ENCODE measurements at places on chromosomes 16 and 17.

- DNase-seq: no peak
Observed at GRCh38 chr17:65583921-65584603, 22.6 kb upstream of the AXIN2 start.

DNA sequence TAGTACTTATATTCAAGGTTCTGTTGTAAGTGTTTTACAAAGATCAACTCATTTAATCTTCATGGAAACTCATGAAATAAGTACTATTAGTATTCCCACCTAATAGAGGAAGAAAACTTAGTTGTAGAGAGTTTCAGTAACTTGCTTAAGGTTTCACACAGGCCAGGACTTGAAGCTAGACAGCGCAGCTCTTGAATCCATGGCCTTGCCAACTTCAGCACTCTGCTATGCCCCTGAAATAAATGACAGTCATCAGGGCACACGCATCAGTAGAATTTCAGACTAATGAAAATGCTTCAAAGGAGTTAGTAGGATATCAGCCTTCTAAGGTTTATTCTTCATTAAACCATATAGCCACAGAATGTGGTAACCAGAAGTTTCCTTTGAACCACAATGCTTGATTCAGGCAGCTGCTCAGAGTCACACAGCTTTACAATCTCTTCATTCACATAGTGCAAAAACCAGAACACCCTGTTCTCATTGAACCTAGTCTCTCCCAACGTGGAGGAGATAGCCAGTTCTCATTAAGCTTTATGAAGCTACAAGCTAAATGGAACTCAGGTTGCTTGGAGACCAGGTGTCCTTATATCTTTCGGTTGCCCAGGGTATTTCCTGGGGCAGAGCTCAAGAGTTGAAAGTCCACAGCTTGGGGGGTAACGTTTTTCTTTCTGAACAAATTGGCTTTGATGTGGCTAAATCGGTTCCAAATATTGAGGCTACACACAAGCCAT, 39.7 kb downstream of the KCNJ2 start:
- DNase-seq: no peak

DNA sequence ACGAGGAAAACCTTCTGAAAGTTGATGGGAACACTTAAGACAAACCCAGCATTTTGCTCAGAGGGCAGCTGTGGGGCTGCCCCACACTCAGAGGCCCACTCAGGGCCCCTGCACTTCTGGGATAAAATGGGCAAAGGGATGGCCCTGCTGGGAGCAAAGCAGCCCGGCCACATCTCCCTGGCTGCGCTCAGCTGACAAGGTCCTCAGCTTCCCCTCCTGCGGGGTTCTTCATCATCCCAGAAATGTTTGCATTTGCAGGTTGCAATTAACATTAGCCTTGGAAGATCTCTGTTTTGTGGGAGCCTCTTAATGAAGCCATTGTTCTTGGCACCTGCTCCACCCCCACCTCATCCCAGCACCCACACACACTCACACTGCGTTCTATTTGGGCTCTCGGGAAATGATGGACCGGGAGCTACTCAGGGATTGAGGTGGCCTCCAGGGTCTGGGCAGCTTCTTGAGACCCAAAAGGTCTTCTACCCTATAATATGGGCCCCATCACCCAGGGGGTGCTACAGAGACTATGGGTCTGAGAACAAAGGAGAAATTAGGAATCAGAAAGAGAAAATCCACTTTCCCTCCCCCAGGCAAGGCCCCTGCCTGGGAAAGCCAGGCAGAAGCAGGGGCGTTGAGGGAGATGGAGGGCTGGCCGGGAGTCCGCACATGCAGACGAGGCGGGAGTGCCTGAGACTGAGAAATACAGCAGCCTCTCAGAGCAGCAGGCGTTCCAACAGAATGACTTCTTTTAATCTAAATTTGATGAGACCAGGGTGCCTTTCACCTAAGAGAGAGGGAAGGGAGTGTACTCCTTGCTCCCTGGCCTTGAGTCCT, 53.7 kb upstream of the RPL38 start:
- DNase-seq: no peak

GRCh38 chr17:8667421-8667820, 36.9 kb upstream of the MYH10 start:
- no peak for DNase-seq

GRCh38 chr17:8964801-8965393, 610 bp downstream of the PIK3R5 start:
- peak; percentile 80 for DNase-seq

DNA sequence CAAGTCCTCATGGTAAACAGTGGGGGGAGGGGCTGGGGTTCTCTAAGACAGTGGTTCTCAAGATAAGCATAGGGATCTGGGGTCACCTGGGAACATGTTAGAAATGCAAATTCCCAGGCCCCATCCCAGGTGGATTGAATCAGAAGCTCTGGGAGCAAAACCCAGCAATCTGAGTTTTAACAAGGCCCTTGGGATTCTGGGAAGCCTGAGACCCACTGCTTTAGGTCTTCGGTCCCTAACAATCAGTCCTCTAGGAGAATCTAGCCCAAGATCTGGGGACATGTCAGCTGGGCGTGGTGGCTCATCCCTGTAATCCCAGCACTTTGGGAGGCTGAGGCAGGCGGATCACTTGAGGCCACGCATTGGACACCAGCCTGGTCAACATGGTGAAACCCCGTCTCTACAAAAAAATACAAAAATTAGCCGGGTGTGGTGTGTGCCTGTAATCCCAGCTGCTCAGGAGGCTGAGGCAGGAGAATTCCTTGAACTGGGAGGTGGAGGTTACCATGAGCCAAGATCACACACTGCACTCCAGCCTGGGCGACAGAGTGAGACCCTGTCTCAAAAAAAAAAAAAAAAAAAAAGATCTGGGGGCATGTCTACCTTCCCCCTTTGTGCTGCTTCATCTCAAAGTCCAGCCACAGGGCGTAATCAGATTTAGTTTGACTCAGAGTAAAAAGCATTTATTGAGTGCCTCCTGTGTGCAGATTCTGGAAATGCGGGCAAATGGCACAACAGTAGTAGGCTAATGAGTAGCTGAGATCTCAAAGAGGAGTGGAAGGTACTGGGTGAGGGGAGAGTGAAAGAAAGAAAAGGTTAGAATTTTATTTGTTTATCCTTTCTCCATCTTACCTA, 8.8 kb upstream of the NR1D1 start:
- no peak for DNase-seq

DNA sequence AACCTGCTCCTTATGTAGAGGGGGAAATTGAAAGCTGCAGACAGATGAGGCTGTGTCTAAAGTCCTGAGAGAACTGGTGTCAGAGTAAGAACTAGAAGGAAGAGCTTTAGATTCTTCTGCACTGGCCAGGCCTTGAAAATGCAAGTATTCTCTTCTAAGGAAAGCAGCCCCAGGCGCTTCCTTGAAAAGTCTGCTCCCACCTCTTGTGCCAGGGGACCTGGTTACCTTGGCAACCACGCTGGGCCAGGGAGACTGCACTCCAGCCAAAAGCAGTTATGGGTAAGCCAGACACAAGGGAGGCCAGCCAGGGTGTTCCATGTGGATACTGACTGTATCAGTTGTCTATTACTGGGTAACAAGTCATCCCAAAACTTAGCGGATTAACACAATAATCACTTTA, 228.6 kb upstream of the SDK2 start:
- DNase-seq: no peak

GRCh38 chr17:27566671-27567562, 64.1 kb upstream of the LGALS9 start:
- DNase-seq: no peak

GRCh38 chr17:43365356-43365755, 33.4 kb upstream of the ARL4D start:
- no peak for DNase-seq

DNA sequence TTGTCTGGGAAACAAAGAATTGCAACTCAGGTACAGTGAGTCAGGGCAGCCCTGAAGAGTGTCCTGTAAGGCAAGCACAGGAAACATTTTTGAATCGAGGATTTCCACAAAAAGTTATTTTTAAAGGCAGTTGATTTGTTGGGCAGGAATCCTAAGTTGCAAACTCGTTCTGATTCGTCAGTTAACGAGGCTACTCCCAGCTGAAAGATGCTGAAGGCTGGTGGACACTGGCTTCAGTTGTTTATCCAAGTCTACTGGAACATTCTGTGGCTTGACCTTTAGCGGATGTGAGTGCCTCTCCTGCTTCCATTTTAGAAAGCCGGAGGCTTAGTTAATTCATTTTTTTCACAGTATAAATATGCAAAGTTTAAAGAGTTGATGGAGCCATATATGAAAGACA, 84.2 kb downstream of the KCNJ12 start:
- DNase-seq: no peak

DNA sequence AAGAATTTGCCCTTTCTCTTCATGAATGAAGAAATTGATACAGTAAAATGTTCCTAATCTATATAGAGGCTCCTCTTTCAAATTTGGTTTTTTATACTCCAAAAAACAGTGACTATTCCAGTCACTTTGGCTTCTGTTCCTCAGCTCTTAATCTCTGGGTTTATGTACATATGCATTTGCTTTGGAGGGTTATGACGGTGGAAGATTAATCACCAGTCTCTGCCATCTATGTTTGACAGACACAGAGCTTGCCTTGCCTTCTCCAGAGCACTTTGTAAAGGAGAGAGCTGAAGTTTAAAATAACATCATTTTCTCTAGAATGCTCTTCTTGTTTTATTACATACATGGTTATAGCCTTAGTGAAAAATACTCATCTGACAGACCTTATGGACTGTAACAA, 99.3 kb downstream of the NLK start:
- no peak for DNase-seq

GRCh38 chr16:66473654-66474519, 46.8 kb downstream of the BEAN1 start:
- DNase-seq: peak; percentile 50

GRCh38 chr17:76546556-76547182, 6.8 kb downstream of the PRCD start:
- DNase-seq: no peak

DNA sequence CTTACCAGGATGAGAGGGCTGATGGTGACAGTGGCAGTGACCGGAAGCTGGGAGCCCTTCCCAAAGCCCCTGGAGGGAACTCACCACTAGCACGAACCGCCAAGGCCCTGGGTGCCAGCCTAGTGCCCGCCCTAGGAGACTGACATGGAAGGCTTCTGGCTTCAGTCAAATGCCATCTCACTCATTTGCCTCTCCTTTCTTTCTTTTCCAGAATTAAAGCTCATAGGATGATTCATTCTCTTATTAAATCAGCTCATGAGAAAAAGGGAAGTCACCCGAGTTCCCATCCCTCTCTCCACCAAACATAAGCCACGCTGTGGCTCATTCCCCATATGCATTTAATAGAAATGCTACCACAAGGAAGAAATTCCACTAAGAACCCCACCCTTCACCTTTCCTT, 12.1 kb downstream of the CUEDC1 start:
- DNase-seq: no peak

GRCh38 chr16:1775846-1776671, 3.1 kb upstream of the MRPS34 start:
- DNase-seq: no peak

DNA sequence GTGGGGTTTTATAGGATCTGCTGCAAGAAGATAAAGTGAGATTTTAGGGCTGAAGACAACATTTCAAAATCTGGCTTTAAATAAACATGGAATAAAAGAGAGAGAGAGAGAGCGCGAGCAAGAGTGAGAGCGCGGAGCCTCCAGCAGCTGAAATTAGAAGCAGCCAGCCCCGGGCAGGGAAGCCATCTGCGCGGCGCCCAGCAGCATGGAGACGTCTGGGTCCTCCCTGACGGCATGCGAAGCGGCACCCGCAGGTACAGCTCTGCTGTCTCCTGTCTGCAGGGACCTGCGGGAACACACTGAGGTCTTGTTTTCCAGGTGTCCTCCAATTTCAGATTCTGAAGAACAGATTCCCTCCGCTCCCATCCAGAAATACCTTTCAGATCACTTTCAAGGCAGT, 7.9 kb upstream of the BAIAP2 start:
- DNase-seq: no peak

- DNase-seq: no peak
Observed at GRCh38 chr16:86956437-86956836, 360.8 kb downstream of the C16orf95 start.

DNA sequence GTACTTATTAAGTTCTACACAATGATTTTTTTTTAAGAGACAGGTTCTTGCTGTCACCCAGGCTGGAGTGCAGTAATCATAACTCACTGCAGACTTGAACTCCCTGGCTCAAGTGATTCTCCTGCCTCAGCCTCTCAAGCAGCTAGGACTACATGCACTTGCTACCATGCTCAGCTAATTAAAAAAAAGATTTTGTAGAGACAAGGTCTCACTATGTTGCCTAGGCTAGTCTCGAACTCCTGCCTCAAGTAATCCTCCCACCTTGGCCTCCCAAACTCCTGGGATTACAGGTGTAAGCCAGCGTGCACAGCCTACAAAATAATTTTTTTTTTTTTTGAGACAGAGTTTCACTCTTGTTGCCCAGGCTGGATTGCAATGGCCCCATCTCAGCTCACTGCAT, 22.2 kb downstream of the USP32 start:
- no peak for DNase-seq

DNA sequence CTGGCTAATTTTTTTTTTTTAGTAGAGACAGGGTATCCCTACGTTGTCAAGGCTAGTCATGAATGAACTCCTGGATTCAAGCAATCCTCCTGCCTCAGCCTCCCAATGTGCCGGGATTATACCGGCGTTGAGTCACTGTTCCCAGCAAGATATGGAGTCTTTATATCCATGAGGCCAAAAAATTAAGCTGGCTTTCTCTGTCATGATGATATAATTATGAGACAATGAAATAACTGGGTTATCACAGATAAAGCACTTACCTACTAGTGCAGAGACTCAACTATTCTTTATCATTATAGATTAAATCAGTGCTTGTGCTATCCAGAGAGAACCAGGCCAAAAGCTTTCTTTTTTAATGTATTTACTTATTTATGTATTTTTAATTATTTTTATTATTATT, 36.2 kb downstream of the SMG6 start:
- peak; percentile 56 for DNase-seq

GRCh38 chr16:27220991-27221390, 17.7 kb downstream of the KDM8 start:
- DNase-seq: no peak

DNA sequence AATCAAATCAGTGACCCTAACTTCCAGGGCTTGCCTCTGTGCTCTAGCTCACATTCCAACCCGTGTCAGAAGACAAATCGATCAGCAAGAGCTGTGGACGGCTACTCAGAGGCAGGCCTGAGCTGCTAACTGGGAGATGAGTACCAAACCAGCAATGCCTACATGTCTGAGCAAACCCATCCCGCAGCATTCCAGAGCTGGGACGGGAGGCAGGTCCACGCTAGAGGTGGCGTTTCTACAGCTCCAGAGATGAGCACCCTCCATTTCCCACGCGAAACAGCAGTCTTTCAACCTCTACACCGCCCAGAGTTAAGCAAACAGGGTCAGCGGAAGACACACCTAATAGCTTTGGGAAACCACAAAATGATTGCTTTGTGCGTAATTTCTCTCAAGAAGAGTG, 6.5 kb downstream of the NXN start:
- no peak for DNase-seq

- no peak for DNase-seq
Observed at GRCh38 chr16:11079652-11080187, 135.4 kb downstream of the CLEC16A start.

- DNase-seq: no peak
Observed at GRCh38 chr17:31099016-31099415, 4.2 kb downstream of the NF1 start.
